Tibial nerve (tissue), 4 donors: ENCODE measurements at places on chromosomes 11 and 22. TPM values are rescaled to one million over a fixed set of nuclear protein-coding genes. Genes with fewer than 3 reads are reported as not detected.

PDE2A gene
- total RNA-seq: 30.3 TPM

OR5B17 gene
- not detected for total RNA-seq

PAMR1 gene
- 6.9 TPM for total RNA-seq

CCDC90B gene
- 31.0 TPM for total RNA-seq

SLC22A9 gene
- not detected for total RNA-seq

MYEOV gene
- total RNA-seq: 26.7 TPM

PRG3 gene
- total RNA-seq: not detected

GNAZ gene
- total RNA-seq: 16.8 TPM

ZNF280B gene
- not detected for total RNA-seq

XRCC6 gene
- 186 TPM for total RNA-seq

ACRV1 gene
- not detected for total RNA-seq

NXPE4 gene
- not detected for total RNA-seq

GPR152 gene
- not detected for total RNA-seq

FAM227A gene
- 3.3 TPM for total RNA-seq

ENTHD1 gene
- 3.3 TPM for total RNA-seq

SCN3B gene
- 2.4 TPM for total RNA-seq

RAPSN gene
- total RNA-seq: 2.7 TPM

FAM180B gene
- 4.4 TPM for total RNA-seq

SLC43A3 gene
- 42.2 TPM for total RNA-seq

LGALS12 gene
- 9.0 TPM for total RNA-seq

RCOR2 gene
- 0.22 TPM for total RNA-seq

CHST1 gene
- total RNA-seq: 1.7 TPM

KIRREL3 gene
- not detected for total RNA-seq

OR52E8 gene
- total RNA-seq: not detected

ZNF280A gene
- 0.21 TPM for total RNA-seq

SLC7A4 gene
- 1.3 TPM for total RNA-seq

ARHGAP8 gene
- 2.9 TPM for total RNA-seq

SLC22A6 gene
- total RNA-seq: not detected

PSMC3 gene
- 111 TPM for total RNA-seq

TSKU gene
- 385 TPM for total RNA-seq

RPS3 gene
- 1,085 TPM for total RNA-seq

ACCS gene
- total RNA-seq: 28.4 TPM

APOBEC3H gene
- total RNA-seq: not detected

PRRG4 gene
- total RNA-seq: 26.7 TPM

TMEM151A gene
- not detected for total RNA-seq

CAVIN3 gene
- 557 TPM for total RNA-seq

CCDC73 gene
- 0.59 TPM for total RNA-seq

MTFP1 gene
- 2.2 TPM for total RNA-seq

WBP2NL gene
- total RNA-seq: 3.3 TPM

C11orf97 gene
- not detected for total RNA-seq

TXNRD2 gene
- 34.8 TPM for total RNA-seq

TMEM218 gene
- 30.6 TPM for total RNA-seq

SAA4 gene
- total RNA-seq: not detected

NLRP10 gene
- total RNA-seq: 0.44 TPM

ALX4 gene
- total RNA-seq: 0.22 TPM

INSC gene
- total RNA-seq: 18.8 TPM

MLC1 gene
- total RNA-seq: not detected

NRGN gene
- total RNA-seq: 2.4 TPM

SCUBE2 gene
- total RNA-seq: 4.2 TPM
